Sigmoid colon (tissue), 7 donors: ENCODE measurements at places on chromosomes 11 and 22. TPM values are rescaled to one million over a fixed set of nuclear protein-coding genes. Genes with fewer than 3 reads are reported as not detected.

The OR51B4 gene
- polyA plus RNA-seq, result not detected

The SCUBE2 gene
- 6.0 TPM for polyA plus RNA-seq

The HEPHL1 gene
- polyA plus RNA-seq, result not detected

The OR5AP2 gene
- polyA plus RNA-seq, result not detected

The GPHA2 gene
- polyA plus RNA-seq, result not detected

The C11orf97 gene
- polyA plus RNA-seq, result not detected

The ART5 gene
- polyA plus RNA-seq, result 0.17 TPM

The PACS1 gene
- polyA plus RNA-seq, result 2.1 TPM
